Activated CD8-positive, alpha-beta memory T cell treated with anti-CD3 and anti-CD28 coated beads for 4 hours (primary cell): ENCODE measurements at places on chromosomes 12 and 14.

GRCh38 chr14:100221533-100222223 lies 17.3 kb upstream of the YY1 start:
- peak; percentile 47 for DNase-seq

GRCh38 chr12:5582541-5582940 lies 150.6 kb downstream of the NTF3 start:
- DNase-seq: no peak

GRCh38 chr14:64388533-64389285 lies 556 bp downstream of the MTHFD1 start:
- no peak for DNase-seq

DNA sequence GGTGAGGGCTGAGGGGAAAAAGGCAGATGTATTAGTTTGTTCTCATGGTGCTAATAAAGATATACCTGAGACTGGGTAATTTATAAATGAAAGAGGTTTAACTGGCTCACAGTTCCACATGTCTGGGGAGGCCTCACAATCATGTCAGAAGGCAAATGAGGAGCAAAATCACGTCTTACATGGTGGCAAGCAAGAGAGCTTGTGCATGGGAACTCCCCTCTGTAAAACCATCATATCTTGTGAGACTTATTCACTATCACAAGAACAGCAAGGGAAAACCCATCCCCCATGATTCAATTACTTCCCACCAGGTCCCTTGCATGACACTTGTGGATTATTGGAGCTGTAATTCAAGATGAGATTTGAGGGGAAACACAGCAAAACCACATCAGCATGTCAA lies 1220.9 kb downstream of the GALC start:
- DNase-seq: no peak

- DNase-seq: no peak
These were observed 46.1 kb upstream of the DLK1 start for GRCh38 chr14:100680439-100681051.

DNA sequence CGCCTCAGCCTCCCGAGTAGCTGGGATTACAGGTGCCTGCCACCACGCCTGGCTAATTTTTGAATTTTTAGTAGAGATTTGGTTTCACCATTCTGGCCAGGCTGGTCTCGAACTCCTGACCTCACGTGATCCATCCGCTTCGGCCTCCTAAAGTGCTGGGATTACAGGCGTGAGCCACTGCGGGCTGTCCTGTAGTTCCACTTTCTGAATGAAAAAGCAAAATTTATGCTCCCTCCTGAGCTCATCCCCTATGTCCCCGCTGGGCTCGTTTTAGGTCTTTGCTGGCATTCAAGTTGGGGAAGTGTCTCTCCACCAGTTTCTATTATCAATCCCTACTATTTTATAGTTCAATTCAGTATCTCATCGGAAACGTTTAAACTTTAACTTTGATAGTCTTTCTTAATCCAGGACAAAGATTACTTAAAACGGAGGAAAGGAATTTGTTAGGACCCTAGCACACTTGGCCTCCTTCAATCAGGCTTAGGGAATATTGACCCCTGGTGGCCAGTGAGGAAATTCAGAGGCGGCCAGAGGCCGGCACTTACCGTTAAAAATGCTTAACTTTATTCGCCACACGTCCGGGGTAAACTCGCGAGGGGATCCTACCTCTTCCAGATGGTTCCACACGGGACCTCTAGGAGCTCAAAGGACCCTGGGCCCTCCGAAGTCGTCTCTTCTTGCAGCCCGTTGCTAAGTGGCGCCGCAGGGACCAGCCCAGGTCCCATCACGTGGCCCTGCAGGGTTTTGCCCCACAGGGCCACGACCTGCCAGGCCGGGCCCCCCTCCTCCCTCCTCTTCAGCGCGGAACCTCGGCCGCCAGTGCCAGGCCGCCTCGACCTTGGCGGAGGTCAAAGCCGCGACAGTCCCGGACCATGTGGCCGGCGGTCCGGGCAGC lies 11.4 kb upstream of the DNAL1 start:
- DNase-seq: peak; percentile 25
